SK-N-SH (cell line): ENCODE measurements at places on chromosomes 5 and 9. TPM values are rescaled to one million over a fixed set of nuclear protein-coding genes. Genes with fewer than 3 reads are reported as not detected.
A peak's percentile ranks its signal among the peaks of the same experiment; 100 is the strongest.

GRCh38 chr9:84939774-84940173 lies 270.2 kb downstream of the NTRK2 start:
- DNase-seq = no peak

- peak; percentile 93 for DNase-seq
Measured at GRCh38 chr9:135343837-135344522, 135.6 kb upstream of the PPP1R26 start.

DNA sequence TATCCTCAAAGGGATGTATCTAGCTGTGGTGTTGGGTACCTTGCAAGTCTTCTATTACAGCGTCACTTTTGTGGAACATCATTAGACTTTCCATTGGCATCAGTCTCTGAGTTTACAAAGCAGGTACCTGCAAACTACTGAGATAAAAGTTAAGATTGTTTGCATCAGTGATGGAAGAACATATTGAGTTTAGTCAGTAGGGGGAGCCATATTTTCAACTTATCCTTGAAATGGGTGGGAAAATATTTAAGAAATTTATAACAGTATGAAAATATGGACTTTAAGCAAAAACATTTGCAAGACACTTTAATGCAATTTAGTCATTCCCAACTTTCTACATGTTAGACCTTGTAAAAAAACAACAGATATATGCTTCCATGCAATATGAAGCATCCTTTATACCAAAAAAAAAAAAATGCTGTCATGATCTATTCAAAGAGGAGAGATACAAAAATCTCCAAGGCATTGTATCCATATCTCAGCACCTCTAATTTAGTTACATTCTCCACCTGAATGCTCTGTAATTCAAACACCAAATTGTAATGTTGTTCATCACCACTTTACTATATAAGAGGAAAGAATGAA lies 98.6 kb upstream of the ADAMTS19 start:
- DNase-seq = no peak

- no peak for DNase-seq
Measured at GRCh38 chr5:172505845-172506244, 51.5 kb upstream of the SH3PXD2B start.

- no peak for DNase-seq
Measured at GRCh38 chr9:107612136-107612535, 122.6 kb upstream of the KLF4 start.

DNA sequence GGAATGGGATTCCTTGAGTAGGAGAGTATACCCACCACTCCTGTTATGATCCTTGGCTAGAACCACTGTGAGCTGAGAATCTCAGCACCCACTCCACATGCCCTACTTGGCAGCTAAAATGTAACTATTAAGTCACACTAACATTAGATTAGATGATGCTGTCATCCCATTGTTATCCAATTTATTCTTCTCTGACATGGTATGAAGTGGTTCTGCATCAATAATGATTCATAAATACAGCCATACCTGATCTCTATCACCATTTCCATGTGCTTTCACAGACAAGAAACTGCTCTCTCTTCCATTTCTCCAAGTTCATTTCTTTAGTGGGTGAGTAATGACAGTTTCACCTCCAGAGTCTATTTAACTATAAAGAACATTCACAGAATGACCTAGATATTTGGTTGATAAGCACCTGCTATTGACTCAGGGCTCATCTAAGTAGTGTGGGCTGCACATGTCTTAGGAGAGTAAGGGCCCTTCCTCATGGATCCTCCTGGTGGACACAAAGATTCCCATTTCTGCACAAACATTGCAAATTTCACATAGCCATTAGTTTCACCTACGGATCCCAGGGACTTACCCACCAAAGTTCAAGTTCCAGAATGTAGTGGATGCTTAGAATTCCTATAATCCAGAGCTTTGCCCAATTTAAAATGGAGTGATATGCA lies 187.9 kb downstream of the EBF1 start:
- no peak for DNase-seq

DNA sequence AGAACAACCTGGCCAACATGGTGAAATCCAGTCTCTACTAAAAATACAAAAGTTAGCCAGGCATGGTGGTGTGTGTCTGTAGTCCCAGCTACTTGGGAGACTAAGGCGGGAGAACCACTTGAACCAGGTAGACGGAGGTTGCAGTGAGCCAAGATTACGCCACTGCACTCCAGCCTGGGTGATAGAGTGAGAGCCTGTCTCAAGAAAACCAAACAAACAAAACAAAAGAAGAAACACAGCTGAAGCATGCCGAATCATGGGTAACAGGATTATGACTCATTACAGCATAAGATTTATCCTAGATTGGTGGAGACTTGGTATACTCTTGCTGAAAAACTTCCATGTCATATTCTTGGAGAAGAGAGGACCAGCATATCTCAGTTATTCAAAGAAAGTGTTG lies 236.7 kb upstream of the CCNH start:
- DNase-seq = no peak

DNA sequence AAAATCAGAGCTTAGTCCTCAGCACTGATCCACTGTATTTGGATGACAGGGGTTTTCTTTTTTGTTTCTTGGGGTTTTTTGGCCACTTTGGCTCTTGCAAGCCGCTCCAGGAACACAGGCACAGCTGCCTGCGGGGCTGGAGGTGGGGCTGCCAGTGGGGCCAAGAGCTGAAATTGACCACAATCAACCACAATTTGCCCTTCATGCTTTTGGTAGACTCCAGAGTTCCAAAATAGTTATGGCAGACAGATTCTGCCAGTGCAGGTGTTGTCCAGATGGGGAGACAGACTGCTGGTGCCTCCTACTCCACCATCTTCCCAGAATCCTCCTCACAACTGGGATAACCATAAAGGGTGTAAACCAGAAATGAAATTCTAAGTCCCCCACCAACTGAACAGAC lies 36.5 kb downstream of the PLEKHG4B start:
- no peak for DNase-seq

GRCh38 chr5:78518365-78519197 lies 130.0 kb downstream of the LHFPL2 start:
- no peak for DNase-seq

- no peak for DNase-seq
Measured at GRCh38 chr9:27436234-27436633, 87.9 kb upstream of the IFNK start.

DNA sequence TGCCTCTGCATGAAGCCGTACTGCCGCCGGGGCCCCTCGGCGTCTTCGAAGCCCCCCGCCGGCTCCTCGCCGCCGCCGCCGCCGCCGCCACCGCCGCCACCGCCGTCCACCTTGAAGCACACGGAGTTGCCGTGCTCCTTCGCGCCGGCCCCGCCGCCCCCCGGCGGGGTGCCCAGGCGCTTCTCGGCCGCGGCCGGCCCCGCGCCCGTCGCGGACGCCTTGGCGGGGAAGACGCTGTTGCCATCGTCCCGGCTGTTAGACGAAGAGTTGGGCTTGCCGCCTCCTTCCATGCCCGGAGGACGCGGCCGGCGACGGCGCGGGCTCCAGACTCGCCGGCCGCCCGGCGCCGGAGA lies 400 bp downstream of the HCN1 start:
- no peak for DNase-seq

GRCh38 chr5:130234816-130235215 lies 330.6 kb downstream of the CHSY3 start:
- no peak for DNase-seq

GRCh38 chr5:33422191-33422590 lies 18.6 kb upstream of the TARS1 start:
- no peak for DNase-seq

- no peak for DNase-seq
Measured at GRCh38 chr9:68750255-68750654, 45.2 kb downstream of the PIP5K1B start.

FPGS gene
- 82.3 and 82.7 TPM in 2 replicates for polyA plus RNA-seq

TLX3 gene
- 3.6 and 4.7 TPM in 2 replicates for polyA plus RNA-seq

SPATA31A3 gene
- not detected in 2 replicates for polyA plus RNA-seq

TMEM232 gene
- 0.66 and 1.2 TPM in 2 replicates for polyA plus RNA-seq

KCNV2 gene
- polyA plus RNA-seq = not detected in 2 replicates

AIF1L gene
- polyA plus RNA-seq = 0.26 and 0.50 TPM in 2 replicates

SHROOM1 gene
- 3.8 and 4.8 TPM in 2 replicates for polyA plus RNA-seq
